ENCODE measurements at places on chromosomes 1 and 21. TPM values are rescaled to one million over a fixed set of nuclear protein-coding genes. Genes with fewer than 3 reads are reported as not detected.

THEM5 gene
- total RNA-seq = not detected

CAPN8 gene
- total RNA-seq = not detected

DNA sequence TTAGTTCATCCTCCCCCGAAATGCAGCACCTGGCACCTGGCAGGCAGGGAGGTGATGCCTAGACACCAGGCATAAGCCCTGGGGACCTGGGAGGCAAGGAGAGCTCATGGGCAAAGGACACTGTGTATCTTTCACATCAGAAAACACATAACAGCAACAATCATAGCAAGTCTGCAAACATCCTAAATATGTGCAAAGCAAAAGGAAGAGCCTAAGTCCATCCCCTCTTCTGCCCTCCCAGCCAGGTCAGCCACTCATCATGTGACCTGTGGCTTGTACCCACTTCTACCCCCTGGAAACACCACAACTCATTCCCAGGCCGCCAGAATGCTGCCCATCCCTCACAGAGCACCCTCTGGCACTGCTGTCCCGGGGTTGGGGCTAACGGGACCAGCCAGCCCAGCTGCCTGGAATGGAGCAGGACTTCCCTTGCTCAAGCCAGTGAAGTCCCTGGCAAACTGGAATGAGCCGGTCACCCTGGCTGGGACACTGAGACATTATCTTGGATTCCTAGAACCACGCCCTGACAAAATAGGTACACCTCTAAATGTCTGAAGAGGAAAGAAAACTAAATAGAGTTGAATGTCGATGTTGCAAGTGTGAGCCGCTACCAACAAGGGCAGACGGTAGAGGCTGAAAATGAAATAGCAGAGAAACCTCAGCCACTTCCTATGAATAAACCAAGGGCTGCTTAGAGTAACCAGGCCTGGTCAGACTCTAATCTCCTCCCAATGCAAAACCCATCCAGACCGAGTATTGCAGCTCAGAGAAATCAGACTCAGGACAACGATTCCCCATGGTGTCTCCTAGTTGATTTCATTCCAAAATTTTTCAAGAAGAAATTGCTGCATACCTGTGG is 29.4 kb downstream of the TMPRSS2 start:
- no peak for DNase-seq

GRCh38 chr1:198183605-198184004 is 26.8 kb downstream of the NEK7 start:
- no peak for DNase-seq

DNA sequence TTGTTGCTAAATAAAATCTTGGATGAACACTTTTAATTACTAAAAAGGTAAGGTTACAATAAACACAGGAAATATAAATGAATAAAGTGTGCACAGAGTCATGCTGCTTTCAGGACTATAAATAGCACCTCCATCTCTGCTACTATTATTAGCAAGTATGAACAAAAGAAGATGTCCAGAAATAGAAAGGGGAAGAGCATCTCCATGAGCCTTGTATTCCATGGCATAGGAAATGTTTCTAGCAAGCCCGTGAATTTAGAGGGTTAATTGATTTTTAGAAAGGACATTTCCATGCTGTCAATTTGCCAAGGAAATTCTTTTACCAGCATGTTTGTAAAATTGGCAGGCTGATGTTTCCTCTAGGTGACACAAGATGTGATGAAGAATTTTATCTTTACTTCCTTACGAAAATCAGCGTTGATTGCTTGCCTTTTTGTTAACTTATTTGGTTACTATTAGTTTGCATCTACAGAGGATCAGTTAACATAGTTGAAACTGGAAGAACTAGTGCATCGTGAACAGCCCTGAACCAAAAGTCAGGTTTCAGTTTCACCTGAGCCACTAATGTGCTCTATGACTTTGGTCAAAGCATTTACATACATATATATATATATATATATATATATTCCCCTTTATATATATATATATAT is 45.3 kb downstream of the NR5A2 start:
- DNase-seq = no peak

GRCh38 chr1:18798533-18798932 is 60.9 kb downstream of the TAS1R2 start:
- DNase-seq = no peak

DNA sequence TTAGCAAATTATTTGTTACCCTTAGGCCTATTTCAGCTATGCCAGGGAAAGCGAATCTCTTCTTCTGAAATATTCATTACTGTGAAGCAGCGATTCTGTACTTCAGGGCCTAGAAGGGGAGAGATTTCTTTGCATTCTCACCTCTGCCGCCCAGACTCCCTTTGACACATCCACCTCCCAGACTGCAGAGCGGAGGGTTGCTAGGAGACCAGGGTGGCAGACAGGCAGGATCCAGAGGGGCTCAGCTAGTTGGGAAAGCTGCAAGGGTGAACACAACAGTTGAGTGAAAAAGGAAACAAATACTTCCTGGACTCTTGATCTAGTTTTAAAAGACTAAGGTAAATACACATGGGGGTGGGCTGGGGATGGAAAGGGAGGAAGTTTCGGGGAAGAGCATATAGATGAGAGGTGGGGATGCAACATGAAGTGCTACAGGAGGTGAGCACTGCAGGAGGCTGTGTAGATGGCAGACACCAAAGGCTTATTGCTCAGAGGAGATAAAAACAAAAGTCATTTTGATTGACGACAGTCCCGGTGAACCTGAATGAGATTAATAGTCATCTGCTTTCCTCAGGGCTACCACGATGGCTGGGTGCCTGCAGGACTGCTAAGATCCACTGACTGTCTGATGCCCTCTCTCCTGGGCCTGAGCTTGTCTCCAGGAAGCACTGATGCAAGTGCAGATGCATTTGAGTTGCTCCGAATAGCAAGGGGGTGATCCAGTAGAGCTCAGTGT is 26.4 kb upstream of the RAB3GAP2 start:
- DNase-seq = no peak

DNA sequence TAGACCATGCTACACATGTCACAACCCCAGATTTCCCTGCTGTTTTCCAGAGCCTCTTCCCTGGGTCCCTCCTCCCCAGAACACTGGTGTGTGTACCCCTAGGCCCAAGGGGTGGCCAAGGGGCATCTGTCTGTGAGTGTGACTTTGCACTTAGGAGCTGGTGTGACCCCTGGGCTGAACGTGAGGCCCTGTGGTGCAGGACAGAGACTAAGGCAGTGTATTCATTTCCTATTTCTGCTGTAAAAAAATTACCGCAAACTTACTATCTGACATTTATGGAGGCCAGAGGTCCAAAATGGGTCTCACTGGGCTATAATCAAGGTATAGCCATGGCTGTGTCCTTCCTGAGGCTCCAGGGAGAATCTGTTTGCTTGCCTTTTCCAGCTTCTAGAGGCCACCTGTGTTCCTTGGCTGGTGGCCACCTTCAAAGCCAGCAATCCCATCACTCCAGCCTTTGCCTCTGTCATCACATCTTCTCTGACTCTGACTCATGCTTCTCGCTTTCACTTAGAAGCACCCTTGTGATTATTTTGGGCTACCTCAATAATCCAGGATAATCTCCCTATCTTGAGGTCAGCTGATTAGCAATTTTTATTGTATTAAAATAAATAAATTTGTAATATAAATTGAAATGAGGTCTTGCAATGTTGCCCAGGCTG is 24.0 kb upstream of the ELOA start:
- DNase-seq = no peak

GRCh38 chr1:151716771-151717631 is at the start of gene CELF3:
Gene CELF3 (minus strand): TSS chr1:151716803. CDS start chr1:151716020, 783 bp downstream.
- DNase-seq = peak; percentile 17

DNA sequence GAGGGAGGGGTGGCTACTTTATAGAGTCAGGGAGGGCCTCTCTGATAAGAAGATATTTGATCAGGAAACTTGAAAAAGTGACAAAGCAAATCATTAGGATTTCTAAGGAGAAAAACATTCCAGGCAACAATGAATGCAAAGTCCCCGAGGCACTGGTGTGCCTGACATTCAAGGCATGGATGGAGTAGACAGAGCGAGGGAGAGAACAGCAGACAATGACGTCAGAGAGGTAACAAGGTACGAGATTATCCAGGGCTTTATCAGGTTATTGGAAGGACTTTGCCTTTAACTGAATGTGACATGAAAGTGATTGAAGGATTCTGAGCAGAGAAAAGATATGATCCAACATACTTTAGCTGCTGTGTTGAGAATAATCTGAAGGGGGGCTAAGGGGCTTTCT is 72.4 kb upstream of the GNG4 start:
- DNase-seq = no peak

MASP2 gene
- 0.21 TPM for total RNA-seq

DNA sequence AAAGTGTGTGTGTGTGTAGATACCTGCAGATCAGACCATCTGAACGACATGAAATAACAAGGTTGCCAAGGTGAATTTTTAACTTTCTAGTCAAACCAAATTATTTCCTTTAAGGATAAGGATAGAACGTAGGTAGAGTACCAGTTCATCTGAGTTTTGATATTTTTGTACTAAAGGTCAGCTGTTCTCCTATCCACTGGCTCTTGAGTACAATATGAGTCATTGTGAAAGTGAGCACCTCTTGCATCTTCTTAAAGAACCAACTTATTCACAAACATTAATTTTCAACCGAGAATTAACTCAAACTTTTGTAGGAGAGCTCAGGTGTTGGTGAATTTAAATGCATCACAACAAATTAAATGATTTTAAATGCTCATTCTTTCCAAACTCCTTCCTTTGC is 71.5 kb downstream of the IFI44 start:
- no peak for DNase-seq

GRCh38 chr1:241839369-241839979 is 8.5 kb upstream of the EXO1 start:
- no peak for DNase-seq

- no peak for DNase-seq
Observed at GRCh38 chr1:91454136-91454535, 46.5 kb upstream of the CDC7 start.

DNA sequence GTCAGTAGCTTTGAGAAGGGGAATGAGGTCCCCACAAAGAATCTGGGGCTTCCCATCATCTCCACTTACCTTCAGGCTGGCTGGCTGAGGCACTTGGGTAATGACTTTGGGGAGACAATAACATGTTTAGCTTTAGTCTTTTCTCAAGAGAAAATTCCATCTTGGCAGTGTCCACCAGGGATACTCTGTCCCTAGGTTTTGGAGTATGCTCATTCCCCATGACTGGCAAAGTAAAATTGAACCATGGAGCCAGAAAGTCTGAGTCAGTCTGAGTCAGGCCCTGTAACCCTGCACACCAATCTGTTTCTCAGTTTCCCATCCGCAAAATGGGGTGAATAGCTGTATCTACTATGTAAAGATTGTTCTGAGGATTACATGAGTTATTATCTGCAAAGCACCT is 28.2 kb downstream of the RUNX1 start:
- DNase-seq = no peak

- no peak for DNase-seq
Observed at GRCh38 chr1:39933956-39934941, 20.7 kb upstream of the MFSD2A start.

DNA sequence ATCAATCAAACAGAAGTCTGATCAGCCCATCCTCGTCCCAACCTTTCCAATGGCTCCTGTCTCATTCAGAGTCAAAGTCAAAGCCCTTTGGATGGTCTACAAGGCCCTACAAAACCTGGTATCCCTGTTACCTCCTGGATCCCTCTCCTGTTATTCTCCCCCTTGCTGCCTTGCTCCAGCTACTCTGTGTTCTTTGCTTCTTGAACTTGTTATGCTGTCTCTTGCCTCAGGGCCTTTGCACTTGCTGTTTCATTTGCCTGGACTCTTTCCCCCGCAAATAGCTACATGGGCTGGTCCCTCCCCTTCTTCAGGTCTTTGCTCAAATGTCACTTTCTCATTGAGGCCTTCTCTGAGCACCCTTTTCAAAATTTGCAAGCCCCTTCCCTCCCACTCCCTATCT is 1.4 kb upstream of the CSF3R start:
- no peak for DNase-seq

DNA sequence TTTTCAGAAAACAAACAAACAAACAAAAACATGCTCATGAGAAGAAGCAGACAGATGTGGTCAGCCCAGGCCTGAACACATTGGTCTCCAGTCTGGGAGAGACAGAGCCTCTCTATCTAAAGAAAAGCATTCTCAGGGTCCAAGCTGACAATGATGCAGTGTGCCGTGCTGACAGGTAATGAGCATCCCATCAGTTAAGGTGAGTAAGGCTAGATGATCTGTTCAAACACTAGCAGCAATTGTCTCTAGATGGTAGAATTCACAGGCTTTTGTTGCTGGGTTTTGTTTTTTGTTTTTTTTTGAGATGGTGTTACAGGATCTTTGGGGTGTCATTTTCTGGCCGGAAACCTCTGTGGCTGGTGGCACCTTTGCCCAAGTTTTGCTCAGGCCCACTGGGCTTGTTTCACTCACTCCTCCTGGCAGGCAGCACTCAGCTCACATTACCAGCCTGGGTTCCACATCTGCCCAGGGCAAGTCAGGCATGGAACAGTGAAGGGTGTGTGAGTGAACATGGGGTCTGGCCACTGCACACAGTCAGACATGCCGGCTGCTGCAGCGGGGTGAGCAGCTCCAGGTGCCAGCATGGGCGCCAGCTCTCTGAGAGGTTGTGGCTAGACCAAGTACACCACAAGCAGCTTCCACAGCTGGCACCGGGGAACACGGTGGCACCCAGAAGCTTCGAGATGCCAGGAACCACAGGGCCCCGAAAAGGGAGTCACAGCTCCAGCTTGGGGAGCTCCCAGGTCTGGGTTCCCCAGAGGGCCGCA is 2.5 kb upstream of the C1QA start:
- no peak for DNase-seq

DNA sequence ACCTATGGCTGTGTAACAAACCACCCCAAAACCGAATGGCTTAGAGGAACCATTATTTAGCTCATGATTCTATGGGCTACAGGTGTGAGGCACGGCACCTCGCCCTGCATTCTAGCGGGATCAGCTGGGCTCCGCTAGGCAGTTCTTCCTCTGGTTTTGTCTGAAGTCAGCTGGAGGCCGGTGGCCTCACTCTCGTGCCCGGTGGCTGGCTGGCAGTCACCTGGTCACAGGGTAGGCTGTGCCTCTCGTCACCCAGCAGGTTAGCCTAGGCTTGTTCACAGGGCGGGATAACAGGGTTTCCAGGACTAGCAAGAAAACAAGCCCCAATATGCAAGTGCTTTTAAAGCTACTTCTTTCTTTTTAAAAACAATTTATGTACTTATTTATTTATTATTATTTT is 16.3 kb upstream of the AGPAT3 start:
- no peak for DNase-seq

Measured in activated naive CD4-positive, alpha-beta T cell treated with anti-CD3 and anti-CD28 coated beads, Interleukin-2, amount 50 U/mL, for 72 hours (primary cell).